ENCODE measurements at places on chromosomes 12 and 14. TPM values are rescaled to one million over a fixed set of nuclear protein-coding genes. Genes with fewer than 3 reads are reported as not detected.

SIX6 gene
- not detected for total RNA-seq

TRPV4 gene
- 0.08 TPM for total RNA-seq

SSTR1 gene
- total RNA-seq, result not detected

LRRC43 gene
- total RNA-seq, result 0.27 TPM

PTCSC3 gene
- total RNA-seq, result not detected

LRRC10 gene
- total RNA-seq, result not detected

TCHP gene
- 18.5 TPM for total RNA-seq

TAS2R46 gene
- total RNA-seq, result not detected

KSR2 gene
- 0.60 TPM for total RNA-seq

KCNA5 gene
- total RNA-seq, result not detected

ESPL1 gene
- total RNA-seq, result 22.5 TPM

MMP19 gene
- 0.13 TPM for total RNA-seq

FAR2 gene
- not detected for total RNA-seq

ANAPC7 gene
- 60.4 TPM for total RNA-seq

CLEC4A gene
- total RNA-seq, result not detected

ALDH2 gene
- 97.2 TPM for total RNA-seq

ISCU gene
- total RNA-seq, result 95.4 TPM

ITGB7 gene
- 0.48 TPM for total RNA-seq

POLE gene
- total RNA-seq, result 49.7 TPM

DPY19L2 gene
- total RNA-seq, result 2.6 TPM

All from A549 treated with RU486 at 1 μM for 4 hours (cell line).